ENCODE measurements at places on chromosomes 16 and 17.

DNA sequence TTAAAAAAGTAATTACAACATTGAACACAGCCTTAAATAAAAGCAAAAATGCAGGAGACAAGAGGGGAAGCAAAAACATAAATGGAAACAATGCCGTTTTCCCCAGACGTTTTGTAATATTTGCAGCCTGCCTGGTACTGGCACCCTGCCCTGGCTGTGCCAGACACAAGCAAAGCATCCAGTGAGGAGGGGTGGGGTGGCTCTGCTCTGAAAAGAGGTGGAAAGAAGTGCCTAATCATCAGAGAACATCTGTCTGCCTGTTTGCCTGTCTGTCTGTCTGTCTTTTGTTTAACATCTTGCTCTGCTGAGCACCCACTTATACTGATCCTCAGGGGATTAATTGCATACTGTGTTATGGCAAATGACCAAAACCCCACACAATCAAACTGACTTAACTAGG lies 62.7 kb downstream of the C16orf82 start:
- DNase-seq: no peak

GRCh38 chr16:15970743-15971439 lies 21.5 kb downstream of the ABCC1 start:
- DNase-seq: no peak

- no peak for DNase-seq
Observed at GRCh38 chr16:27822996-27823395, 240.5 kb downstream of the GSG1L start.

- no peak for DNase-seq
Observed at GRCh38 chr17:34365340-34365739, 2.3 kb upstream of the CCL1 start.

DNA sequence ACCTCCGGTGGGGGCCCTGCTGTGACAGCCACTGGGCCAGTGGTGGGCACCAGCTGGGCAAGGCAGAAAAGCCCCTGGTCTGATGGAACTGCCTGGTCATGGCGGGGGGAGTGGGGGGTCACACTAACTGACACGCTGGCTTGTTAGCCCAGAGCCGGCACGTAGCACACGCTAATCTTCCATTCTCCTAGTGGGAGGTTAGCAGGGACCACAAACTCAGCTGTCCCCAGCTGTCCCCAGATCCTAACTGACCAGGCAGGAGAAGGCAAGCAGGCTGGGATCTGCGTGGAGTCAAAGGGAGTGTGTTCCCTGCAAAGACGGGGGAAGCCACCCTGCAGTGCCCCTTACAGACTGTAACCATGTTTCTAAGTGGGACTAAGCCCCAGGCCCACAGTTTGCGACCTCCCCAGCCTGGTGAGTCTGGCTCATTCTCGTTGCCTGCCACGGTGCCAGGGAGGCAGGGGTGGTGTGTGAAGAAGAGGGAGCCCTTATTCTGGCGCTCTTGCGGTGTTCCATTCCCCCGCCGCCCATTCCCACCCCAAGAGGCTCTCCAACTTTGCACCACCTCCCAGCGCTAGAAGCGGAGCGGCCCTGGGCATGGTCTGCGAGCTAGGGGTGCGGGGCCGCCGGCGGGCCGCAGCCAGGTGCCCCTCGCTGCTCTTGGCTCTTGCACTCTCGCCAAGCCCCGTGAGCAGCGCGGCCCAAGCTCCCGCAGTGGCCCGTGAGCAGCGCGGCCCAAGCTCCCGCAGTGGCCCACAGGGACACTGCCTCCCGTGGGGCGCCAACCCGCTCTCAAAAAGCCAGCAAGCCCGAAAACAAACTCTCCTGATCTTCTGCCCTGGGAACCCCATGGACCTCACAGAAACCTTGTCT lies 12.1 kb upstream of the ZNF423 start:
- DNase-seq: no peak

DNA sequence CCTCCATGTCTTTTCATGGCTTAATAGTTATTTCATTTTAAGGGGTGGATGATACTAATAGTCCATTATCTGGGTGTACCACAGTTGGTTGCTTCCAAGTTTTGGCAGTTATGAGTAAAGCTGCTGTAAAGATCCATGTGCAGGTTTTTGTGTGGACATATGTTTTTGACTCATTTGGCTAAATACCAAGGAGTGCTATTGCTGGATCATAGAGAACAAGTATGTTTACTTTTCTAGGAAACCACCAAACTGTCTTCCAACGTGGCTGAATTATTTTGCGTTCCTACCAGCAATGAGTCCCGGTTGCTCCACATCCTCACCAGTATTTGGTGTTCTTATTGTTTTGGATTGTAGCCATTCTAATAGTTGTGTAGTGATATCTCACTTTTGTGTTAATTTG lies 181.9 kb downstream of the SPECC1 start:
- DNase-seq: no peak

DNA sequence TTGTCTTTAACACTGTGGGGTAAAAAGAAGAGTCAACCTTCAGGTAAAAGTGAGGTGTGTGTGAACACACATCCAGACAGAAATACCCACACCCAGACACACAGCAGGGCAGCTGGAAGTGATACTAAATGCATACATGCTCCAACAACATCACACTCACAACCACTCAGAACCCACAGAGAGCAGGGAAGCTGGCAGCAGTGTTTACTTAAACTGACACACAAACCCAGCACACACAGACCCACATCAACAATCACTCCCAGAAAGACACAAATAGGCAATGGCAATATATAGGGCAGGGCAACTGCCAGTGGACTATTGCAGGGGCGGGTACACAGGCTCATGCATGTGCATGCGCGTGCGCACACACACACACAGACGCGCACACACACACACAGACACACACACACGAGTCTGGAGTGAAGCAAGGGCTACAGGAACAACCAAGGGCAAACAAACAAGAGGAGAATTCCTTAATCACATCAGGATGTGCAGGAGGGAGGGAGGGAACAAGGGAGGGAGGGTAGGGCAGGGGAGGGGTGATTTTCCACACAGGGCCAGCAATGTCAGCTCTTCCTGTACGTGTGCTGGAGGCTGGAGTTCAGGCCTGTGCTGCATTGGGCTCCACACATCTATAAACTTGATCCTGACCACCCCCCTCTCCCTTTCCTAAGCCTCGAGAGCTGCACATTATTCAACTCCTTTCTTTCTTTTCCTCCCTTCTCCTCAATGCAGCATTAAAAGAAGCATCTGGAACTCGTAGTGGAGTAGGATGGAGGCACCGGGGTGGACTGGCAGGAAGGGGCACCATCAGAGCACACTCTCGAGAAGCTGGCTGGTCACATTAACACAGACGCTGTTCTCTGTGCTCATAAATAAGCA lies 30.1 kb downstream of the HIC1 start:
- DNase-seq: no peak

GRCh38 chr17:69086641-69087040 lies 25.9 kb upstream of the ABCA9 start:
- DNase-seq: no peak

DNA sequence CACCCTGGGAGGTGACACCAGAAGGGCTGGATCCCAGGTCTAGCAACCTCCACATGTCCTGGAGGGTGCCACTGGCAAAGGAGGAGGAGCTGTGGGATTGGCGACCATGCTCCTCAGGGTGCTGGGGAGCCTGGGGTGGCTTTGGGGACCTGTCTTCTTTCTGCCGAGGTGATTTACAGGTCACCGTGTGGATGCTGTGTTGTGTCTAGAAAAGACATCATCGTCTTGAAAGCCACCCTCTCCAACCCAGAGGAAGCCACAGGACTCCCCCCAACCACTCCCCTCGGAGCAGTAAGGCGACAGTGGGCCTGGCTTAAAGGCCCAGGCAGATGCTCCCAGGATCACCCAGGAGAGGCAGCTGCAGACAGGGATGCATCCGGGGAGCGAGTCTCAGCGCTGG lies 29.7 kb upstream of the FASN start:
- DNase-seq: no peak

DNA sequence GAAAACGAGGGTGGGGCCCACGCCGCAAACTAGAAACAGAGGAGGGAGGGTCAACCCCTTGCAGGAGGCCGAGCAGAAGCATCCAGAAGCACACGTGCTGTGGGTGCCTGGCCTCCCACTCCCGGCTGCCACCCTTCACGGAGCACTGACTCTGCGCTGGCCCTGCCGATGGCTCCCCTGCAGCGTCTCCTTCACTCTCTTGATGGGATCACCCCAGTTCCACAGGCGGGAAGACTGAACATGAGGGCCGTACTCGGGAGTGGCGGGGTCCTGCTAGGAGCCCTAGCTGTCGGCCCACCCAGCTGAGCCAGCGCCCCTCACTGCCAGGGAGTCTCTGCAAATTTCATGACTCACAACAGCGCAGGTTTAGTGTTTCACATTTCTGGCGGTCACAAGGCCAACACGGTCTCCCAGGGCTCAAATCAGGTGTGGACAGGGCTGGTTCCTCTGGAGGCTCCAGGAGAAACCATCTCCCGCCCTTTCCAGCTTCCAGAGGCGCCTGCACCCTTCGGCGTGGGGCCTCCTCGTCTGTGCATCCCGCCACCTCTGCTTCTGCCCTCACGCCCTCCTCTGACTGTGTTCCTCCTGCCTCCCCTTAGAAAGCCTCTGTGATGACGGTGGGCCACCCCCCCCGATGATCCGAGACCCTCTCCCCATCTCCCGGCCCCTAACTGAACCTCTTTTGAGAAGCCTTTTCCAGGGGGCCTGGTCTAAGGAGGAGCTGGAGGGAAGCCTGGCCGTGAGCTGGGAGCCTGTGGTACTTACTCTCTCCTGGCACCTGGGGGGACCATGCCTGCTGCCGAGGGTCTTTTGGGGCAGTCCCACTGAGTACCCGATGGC lies 2.0 kb downstream of the PTX4 start:
- DNase-seq: no peak

GRCh38 chr16:67449336-67449735 lies 18.4 kb downstream of the HSD11B2 start:
- no peak for DNase-seq

- no peak for DNase-seq
Observed at GRCh38 chr17:68498479-68499326, 13.5 kb upstream of the PRKAR1A start.

DNA sequence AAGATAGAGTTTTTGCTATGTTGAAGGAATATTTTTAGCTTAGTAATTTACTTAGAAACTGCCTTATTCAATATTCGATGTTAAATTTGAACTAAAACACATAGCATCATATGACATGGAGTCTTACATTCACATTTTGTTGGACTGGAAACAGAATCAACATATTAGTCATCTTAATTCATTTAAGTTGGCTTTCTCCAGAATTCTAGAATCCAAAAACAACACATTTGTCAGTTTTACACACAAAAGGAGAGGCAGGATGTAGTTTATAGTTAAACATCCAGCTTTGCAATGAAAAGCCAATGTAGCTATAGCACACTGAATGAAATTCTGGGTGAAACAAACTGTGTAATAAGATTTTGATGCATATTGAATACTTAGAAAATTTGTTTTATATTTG lies 43.3 kb downstream of the WWOX start:
- no peak for DNase-seq

DNA sequence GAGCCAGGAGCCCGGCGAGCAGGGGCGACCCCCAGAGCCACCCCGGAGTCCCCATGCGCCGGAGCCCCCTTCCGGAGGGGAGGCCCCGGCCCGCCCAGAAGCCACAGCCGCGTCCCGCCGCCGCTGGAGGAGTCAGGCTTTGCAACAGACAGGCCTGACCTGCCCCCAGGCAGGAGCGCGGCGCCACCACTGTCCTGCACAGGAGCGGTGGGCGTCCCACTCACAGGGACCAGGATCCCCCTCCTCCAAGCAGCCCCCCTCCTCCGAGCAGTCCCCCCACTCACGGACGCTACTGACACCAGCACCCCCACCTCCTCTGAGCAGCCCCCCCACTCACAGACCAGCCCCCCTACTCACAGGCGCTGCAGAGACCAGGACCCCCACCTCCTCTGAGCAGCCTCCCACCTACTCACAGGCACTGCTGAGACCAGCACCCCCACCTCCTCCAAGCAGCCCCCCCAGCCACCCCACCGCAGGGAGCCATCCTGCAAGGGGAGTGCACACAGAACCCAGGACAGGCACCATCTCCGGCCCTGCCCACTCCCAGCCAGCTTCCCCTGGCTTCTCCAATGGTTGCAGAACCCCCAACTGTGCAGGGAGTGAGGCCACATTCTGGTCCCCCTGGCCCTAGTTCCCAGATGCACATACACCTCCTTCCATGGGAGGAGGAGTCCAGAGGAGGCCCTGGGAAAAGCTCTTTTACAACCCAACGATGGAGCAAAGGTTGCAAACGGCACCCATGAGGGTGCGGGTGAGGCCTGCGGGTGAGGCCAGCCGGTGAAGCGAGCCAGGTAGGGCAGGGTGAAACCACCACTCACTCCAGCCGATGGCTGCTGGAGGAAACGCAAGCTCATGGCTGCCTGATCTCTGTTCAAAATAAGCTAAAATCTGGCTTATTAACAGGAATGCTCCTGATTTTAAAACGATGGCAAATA lies 69.9 kb downstream of the ABR start:
- no peak for DNase-seq

- DNase-seq: no peak
Observed at GRCh38 chr16:977081-977701, 4.4 kb upstream of the SOX8 start.

DNA sequence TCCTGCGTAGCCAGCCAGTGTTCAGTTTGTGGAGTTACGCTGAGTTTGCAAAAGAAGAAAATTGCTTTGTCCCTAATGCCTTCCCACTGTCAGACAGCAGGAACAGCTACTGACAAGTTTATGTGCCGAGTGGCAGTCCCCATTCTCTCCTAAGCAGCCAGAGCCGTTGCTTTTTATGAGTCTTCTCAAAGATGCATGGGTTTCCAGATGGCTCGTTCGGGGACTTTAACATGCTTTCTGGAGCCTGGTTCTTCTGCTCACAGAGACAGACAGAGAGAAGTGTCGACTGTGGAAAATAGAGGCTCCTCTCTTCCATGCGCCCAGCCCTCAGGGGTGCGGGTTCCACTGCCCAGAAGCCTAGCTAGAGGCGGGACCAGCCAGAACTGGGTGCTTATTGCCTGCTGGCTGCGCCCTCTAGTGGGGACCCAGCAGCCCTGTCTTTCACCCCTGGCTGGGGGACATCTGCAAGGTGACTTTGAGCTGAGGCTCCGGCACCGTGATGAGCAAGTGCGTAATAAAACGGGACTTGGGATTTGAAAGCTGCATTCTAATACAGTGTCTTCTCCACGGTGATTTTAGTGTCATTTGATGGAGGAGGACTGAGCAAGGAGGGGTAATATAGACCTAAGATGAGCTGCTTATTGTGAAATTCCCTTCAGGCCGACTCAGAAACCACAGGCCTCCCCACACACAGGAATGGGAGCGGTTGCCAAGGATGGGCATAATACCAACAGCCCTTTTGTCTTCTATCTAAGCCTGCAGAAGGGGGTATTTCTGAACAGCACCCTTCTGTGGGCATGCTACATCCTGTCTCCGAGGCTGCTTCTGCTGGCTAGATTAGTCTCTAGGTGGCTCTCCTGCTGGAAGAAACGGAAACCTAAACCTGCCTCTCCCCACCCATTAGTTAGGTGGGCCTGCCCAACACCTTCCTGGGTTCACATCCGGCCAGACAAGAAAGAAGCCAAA lies 73.1 kb downstream of the CCDC182 start:
- DNase-seq: peak; percentile 33

DNA sequence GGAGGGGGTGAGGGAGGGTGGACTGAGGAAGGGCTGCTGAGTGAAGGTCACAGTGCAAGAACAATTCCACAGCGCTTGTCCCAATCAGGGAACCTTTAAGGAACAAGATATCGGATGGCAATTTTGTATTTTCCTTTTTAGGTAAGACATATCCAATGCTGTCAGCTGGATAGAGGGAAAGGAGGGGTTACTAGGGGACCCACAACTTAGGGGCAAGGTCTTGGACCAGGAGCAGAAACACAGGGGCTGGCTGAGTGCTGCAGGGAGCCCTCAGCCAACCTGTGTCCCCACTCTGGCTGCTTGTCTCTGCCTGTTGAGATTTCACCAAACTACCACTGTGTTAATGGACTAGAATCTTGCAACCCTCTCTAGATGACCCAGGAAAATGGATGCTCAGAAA lies 47.6 kb downstream of the AKAP1 start:
- DNase-seq: no peak

All from NCI-H1048 (cell line).